CD4-positive, alpha-beta T cell treated with Interferon gamma for 1 hour (primary cell): ENCODE measurements at places on chromosomes 12 and 14.

- no peak for DNase-seq
Observed at GRCh38 chr12:24423611-24424010, 474.1 kb upstream of the SOX5 start.

DNA sequence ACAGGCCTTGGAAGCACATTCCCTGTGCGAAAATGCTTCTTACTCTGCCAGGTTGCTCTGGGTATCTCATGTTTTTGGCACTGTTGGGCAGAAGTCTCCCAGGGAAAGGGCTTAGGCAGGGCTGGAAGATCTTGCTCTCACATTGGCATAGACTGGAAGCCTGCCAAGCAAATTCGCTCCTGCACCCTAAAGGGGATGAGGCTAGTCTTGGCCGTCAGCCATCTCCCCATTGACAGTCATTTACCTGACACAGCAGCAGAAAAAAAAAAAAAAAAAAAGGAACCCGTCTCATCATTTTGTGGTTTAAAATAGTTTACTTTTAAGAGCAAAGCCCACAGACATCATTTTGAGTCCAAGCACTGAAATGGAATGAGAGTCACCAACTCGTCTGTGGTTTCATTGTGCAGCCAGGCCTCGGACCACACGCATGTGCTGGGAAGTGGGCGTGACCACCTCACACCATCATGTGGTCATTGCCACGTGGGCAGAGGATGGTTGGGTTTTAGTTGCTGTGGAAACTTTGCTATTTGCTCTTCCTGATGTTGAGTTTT is 84.8 kb downstream of the NRXN3 start:
- no peak for DNase-seq

- no peak for DNase-seq
Observed at GRCh38 chr12:32568228-32568627, 110.9 kb upstream of the DNM1L start.

DNA sequence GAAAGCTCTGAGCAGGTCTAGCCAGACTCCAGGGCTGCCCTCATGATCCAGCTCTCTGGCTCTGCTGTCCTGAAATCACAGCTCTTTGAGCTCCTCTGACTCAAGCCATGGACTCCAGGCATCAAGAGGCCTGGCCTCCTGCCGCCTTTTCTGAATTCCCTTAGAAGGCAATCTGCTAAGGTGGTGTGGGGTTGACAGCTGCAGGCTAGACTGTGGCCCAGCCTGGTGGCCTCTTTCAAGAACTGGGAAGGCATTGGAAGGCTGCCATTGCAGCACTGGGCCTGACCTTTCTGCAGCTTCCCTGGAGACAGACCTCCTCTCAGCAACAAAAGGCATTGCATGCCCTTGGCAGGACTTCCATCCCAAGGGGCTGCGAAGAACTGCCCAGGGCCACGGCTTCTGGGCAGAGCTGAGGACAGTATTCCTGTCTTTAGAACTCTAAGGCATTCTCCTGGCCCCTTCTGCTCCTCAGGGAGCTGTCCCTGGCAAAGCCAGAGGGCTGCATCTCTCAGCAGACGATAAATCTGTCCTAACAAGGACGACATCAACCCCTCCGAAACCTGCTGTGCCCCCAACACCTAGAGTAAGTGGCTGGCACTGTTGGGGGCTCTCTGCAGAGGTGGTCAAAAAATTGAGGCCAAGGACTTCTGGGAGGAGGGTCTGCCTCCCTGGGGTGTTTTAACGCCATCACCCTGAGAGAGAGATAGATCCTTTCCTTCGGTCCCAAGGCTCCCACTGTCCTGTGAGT is 115.6 kb downstream of the RBM19 start:
- DNase-seq = no peak

DNA sequence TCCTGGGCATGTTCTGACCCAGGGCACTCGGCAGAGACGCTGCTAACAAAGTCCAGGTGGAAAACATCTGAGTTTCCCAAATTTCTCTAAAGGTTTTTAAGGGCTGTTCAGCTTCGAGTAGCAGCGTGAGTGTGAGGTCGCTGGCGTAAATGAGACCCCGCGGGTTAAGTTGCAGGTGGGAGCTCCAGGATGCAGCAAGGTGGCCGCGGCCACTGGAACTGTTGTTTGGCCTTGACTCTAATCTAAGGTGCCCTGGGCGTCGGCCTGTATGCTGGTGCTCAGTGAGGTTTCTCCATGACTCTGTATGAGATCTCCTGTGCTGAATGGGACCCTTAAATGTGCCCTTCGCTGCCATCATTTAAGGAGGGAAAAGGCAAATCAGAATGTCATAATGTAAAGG is 50.7 kb downstream of the ELK3 start:
- no peak for DNase-seq

DNA sequence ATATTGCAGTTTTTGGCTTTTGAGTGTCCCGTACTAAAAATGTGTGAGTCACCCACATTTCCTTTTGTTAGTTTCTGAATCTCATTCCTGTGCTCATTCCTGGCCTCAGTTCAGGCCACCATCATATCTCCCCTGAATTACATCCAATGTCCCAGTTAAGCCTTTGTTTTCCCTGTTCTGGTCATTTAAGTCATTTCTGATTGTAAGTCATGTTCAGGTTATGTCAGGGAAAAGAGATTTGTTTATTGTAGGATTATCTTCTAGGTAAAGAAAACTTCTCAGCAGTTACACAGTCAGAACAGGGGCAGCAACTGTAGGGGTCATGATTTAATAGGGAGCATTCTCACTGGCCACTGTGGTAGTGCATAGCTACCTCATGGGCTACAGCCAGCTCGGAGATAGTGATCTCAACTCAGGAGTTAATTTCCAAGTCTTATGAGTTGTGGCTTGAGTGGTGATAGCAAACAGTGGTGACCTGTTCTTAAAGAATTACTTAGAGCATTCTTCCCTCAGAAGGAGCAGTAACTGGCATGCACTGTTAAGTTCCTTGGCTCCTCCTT is 6.7 kb downstream of the DDX47 start:
- DNase-seq = no peak

DNA sequence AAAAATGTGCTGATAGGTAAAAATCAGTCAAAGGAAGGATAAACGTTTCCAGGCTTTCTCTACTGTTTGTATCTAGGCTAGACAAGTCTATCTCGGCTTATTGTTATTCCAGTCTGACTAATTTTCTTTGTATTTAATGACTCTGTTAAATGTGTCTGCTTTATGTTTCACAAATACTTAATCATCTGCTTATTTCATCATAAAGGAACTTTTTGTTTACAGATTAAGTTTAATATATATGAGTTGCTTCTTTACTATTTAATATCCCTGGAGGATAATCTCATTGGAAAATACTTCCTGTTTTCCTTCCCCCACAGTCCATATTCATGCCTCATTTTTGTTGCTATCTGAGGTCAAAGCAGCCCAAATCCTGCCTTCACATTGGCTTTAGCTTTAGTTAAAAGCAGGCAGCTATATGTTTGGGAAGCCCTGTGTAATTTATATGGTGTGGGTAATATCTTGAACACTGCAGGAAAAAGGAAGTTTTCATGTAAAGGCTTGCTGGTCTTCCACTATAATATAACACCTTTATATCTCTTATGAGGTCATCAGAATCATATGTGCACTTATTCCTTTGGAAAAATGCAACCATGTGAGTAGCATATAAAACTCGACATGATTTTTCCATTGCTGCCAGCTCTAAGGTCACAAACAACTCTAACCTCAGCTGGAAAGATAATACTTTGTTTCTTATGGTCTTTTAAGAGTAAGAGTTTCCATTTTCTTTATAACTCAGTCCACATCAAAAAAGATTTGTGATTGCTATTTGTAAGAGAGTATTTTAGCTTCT is 76.8 kb downstream of the ALX1 start:
- DNase-seq = no peak

DNA sequence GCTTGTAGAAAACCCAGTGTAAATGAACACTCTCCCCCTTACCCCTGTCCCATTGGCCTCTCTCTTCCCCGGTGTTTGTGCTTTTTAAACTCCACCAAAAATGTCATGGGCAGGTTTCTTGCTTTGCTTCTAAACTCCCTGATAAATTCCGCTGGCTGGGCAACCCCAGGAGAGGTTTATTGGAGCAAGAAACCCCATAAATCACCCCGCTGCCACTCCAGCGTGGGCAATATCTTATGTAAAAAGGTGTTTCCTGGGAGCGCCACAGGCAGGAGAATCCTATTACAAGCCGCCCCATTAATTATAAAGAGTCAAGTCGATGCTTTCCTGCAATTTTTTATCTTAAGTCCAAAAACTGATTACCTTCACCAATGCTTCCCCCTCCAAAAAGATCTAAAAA is 22.8 kb downstream of the LHX5 start:
- no peak for DNase-seq

DNA sequence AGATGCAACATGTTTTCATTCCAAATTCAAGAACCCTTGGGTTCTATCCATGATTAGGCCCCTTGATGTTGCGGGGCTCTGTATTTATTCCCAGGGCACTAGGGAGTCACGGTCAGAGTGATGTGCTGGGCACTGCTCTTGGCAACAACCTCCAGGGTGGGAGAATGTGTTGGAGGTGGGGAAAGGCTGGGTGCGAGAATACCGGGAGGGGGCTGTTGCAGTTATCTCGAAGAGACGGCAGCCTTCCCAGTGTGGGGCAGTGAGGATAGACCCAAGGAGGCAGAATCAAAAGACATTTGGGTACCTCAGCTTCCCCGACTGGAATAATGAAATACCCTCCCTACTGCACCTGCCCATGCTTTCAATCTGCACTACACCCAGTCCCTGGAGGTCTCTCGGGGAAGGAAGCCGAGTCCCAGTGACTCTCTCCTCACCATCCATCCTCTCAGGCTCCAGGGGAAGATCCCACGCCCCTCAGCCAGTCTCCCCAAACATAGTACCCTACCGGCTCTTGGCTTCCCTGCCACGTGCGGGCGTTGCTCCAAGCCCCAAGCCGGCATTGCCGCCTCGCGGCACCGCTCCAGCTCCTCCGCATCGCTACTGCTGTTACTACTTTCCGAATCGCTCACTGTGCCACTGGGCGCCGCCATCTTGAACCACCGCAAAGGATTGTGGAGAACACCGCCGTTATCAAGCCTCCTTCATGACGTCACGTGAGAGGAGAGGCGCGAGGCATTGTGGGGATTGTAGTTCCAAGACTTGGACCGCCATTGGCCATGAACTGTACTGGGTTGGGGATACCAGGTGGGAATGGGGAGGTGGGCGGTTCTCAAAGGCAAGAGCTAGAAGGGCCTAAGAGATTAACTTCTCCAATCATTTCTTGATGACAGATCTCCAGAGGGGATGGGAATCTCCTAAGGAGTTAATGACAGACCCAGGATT is at the start of gene C12orf43:
C12orf43 (minus strand) TSS at position 663 of the 942 bp plus-strand sequence; CDS start at position 650, 13 bp downstream.
- DNase-seq = peak; percentile 90

DNA sequence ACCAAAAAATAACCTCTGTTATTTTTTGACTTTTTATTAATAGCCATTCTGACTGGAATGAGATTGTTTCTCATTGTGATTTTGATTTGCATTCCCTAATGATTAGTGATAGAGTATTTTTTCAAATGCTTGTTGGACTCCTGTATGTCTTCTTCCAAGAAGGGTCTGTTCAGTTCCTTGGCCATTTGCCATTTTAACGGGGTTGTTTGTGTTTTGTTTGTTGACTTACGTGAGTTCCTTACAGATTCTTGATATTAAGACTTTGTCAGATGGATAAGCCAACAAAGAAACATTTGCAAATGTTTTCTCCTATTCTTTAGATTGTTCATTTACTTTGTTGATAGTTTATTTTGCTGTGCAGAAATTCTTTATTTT is 651.6 kb upstream of the LRFN5 start:
- no peak for DNase-seq

GRCh38 chr12:170371-171225 is 43.4 kb downstream of the SLC6A12 start:
- no peak for DNase-seq

- peak; percentile 54 for DNase-seq
Observed at GRCh38 chr14:50000380-50001150, 107.7 kb downstream of the ARF6 start.

- no peak for DNase-seq
Observed at GRCh38 chr12:43159506-43159905, 392.5 kb downstream of the ADAMTS20 start.

GRCh38 chr12:51752234-51752889 is 96.2 kb downstream of the FIGNL2 start:
- no peak for DNase-seq

- peak; percentile 14 for DNase-seq
Observed at GRCh38 chr12:54126696-54127537, 61.9 kb downstream of the SMUG1 start.

DNA sequence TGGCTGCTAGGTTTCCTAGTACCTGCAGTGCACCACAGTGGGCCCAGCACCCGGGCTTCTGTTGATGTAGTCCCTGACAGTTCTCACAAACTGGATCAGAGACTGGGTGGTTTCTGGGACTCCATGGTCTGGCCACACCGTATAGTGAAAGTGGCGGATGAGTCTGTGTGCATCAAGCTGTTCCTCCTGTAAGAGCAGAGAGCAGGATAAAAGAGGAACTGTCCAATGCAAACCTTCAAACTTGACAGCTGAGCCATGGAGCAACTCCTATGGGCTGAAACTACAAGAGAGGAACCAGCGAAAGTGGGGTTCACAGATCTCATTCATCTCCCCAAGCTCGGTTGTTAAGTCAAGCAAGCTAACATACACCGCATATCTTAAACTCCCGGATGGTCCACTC is 102.8 kb downstream of the PTPRB start:
- DNase-seq = no peak

DNA sequence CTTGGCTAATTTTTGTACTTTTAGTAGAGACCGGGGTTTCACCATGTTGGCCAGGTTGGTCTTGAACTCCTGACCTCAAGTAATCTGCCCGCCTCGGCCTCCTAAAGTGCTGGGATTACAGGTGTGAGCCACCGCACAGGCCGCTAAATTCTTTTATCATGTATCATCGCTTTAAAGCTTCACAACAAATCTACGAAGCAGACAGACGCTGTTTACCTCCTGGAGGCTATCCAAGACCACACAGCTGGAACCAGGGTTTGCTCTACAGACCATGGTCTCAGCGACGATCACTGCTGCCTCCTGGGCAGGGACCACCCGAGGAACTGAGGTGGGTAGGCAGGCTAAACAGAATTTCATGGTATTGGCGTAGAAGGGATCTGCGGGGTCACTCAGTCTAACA is 27.2 kb downstream of the KRT80 start:
- no peak for DNase-seq

- no peak for DNase-seq
Observed at GRCh38 chr12:32918890-32919801, 22.6 kb upstream of the PKP2 start.

DNA sequence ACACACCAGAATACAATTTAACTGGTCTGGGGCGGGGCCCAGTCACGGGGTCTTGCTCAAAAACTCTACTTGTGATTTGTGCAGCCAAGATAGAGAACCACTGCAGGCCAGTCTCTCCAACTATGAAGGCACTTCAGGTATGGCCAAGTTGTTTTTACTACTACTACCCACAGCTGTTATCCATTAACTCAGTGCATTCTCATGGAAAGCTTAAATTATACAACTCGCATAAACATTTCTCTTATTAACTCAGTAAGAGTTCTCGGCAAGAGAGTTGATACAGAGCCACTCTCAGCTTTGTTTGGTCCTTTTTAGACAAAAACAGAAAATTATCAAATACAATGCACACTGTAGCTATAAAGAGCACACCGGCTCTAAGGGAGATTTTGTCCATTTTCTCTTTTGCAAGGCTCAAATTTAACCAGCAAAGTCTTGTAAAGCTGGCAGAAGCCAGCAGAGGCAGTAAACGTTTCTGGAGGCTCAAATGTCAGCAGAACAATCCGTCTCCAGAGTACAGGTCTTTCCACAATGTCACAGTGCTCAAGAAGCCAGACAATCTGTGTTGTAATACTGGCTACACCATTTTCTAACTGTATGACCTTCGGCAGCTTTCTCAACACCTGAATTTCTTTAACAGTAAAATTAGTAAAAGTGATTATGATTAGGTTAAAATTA is 85.9 kb downstream of the PTGER2 start:
- no peak for DNase-seq
